Lower leg skin (tissue), 4 donors: ENCODE measurements at places on chromosomes 3 and 15. TPM values are rescaled to one million over a fixed set of nuclear protein-coding genes. Genes with fewer than 3 reads are reported as not detected.

Gene LIPC
- total RNA-seq: 0.13 TPM

Gene CNBP
- 504 TPM for total RNA-seq

Gene CNTN3
- 0.59 TPM for total RNA-seq

Gene MYEF2
- total RNA-seq: 2.0 TPM

Gene KNG1
- not detected for total RNA-seq
